ENCODE measurements at places on chromosomes 2 and 18. TPM values are rescaled to one million over a fixed set of nuclear protein-coding genes. Genes with fewer than 3 reads are reported as not detected.

The XIRP2 gene
- 0.35 TPM for polyA plus RNA-seq

The POTEE gene
- polyA plus RNA-seq: not detected

The DCC gene
- polyA plus RNA-seq: 0.03 TPM

The PDE1A gene
- polyA plus RNA-seq: 3.5 TPM

The COL4A3 gene
- under 0.01 TPM for polyA plus RNA-seq

The TMEM200C gene
- polyA plus RNA-seq: not detected

The TMEM198 gene
- 1.8 TPM for polyA plus RNA-seq

The CRYGC gene
- polyA plus RNA-seq: not detected

The NGEF gene
- 10.2 TPM for polyA plus RNA-seq

GRCh38 chr2:234521536-234521935 lies 24.7 kb upstream of the ARL4C start:
- H3K36me3 ChIP-seq: no peaks in the 10 kb centered on the region
- H3K27me3 ChIP-seq: no peaks in the 10 kb centered on the region
- no peak overlapping the region for H3K4me3 ChIP-seq
- no peaks in the 10 kb centered on the region for H3K4me1 ChIP-seq

DNA sequence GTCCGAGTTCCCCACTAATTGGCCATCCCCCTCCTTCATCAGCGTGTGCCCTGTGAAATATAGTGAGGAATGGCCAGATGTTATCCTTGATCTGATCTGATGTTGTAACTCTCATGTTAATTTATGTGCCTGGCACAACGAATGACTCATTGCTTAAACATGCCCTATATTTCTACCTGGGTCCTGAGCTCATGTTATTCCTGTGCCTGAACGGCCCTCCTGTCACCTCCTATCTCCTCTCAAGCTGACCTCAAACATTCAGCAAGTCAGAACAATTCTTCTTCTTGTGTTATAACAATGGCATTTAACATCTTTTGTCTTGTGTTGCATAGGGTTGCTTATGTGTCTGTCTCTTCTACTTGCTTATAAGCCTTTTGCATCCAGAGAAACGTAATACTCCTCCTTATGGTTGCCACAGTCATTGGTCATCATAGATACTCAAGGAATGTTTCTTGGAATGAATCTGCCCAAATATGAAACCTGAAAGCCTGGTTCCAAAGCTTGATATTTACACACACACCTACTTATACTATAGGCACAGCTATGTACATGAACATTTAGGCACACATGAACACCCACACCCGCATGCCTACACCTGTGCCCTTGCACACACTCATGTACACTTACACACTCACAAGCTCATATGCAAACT lies 80.2 kb upstream of the PHLPP1 start:
- DNase-seq: peak; percentile 32
- H3K4me1 ChIP-seq: peaks cover 3% of the 10 kb centered on the region
- no peak overlapping the region for H3K27ac ChIP-seq

DNA sequence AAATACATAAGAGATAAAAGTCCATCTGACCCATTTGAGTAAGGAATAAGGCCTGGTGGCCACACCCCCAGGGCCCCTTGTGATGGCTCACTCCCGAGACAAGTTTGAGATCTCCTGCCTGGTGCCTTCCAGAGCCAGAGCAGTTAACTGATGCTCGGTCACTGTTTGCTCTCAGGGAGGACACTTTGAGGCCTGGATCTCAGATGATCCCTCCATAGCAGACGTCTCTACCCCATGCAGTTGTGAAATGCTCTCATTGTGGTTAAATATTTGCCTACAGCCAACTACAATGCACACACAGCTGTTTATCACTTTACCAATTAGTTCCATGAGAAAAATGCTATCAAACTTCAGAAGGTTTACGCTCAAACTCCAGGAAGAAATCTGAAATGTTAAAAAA lies 12.3 kb downstream of the GYPC start:
- H3K4me3 ChIP-seq: no peak overlapping the region
- no peak for DNase-seq
- H3K36me3 ChIP-seq: peaks cover 2% of the 10 kb centered on the region
- no peaks in the 10 kb centered on the region for H3K27me3 ChIP-seq
- no peak overlapping the region for H3K27ac ChIP-seq

DNA sequence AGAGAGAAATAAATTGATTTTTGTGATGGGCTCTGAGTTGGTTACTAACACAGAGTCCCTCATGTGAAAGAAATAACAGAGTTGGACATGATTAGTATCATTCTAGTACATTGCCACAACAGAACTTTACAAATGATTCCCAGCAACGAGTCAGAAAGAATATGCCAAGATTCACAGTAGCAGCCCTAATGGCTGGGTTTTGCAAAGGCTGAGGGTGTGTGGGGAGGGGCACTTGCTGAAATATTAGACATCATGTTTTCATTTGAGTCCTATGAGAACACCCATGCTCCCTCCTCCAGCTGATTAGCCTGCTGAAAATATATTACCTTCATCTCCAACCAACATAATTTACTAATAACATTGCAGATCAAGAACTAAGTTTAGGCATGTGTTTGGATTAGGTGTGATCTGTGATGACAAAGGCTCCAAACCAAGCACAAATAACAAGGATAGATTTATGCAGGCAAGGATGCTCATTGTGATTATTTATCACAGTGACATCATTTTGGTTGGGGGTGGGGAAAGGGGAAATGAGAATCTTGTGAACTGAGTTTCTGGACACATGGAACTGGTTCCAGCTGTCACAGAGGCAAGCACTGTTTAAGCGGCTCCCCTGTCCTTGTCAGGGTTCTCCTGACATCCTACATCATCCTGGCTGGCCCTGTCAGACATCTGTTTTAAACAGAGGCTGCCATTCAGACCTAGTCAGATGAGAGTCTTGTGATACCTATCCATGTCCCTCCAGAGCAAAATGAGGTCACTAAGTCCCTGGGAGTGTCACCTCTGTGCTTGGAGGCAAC lies 205.8 kb upstream of the NCKAP5 start:
- no peaks in the 10 kb centered on the region for H3K36me3 ChIP-seq
- H3K27ac ChIP-seq: no peak overlapping the region
- H3K27me3 ChIP-seq: no peaks in the 10 kb centered on the region
- no peaks in the 10 kb centered on the region for H3K4me1 ChIP-seq
- no peak overlapping the region for H3K4me3 ChIP-seq

DNA sequence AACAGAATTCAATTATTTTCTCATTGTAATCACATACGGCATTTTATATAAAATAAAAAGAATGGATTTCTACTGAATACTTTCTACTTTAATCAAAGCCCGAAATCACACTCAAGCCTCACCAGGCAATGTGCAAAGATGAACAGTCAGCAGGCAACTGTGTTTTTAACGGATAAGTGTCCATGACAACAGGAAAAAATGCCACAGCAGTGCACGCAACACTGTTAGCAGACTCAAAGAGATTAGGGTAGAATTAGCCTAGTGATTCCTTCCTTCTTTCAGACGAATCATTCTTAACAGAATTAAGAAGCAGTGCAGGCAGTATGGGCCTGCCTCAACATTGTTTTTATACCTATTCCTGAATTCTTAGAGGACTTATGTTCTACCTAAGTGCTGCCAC lies 135.6 kb downstream of the CDH2 start:
- H3K4me1 ChIP-seq: no peaks in the 10 kb centered on the region
- H3K4me3 ChIP-seq: no peak overlapping the region
- DNase-seq: no peak
- no peak overlapping the region for H3K27ac ChIP-seq
- no peaks in the 10 kb centered on the region for H3K27me3 ChIP-seq

- H3K36me3 ChIP-seq: no peaks in the 10 kb centered on the region
- no peaks in the 10 kb centered on the region for H3K4me1 ChIP-seq
- no peaks in the 10 kb centered on the region for H3K27me3 ChIP-seq
- H3K27ac ChIP-seq: no peak overlapping the region
- no peak overlapping the region for H3K4me3 ChIP-seq
These were observed 119.3 kb downstream of the GLI2 start for GRCh38 chr2:120854766-120855530.

- no peaks in the 10 kb centered on the region for H3K36me3 ChIP-seq
- H3K4me3 ChIP-seq: no peak overlapping the region
These were observed 133.6 kb upstream of the MYT1L start for GRCh38 chr2:2464643-2465042.

DNA sequence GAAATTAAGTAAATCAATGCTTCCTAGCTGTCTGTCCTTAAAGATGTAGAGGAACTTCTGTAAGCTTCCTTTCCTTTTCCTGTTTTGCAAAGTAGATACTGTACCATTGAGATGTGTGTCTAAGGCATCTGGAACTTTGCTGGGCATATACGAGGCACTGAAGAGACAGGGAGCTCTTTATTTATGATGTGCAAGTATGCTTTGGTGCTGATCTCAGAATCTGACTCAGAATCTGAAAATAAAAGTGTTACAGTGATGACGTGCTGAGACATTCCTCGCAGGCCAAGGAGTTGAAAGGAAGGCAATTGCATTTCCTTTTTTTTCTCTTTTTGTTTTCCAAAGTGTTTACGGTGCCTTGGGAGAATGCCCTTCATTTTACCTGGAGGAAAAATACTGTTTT lies 230.9 kb upstream of the RGPD4 start:
- DNase-seq: no peak
- H3K36me3 ChIP-seq: no peaks in the 10 kb centered on the region
- no peak overlapping the region for H3K27ac ChIP-seq
- no peak overlapping the region for H3K4me3 ChIP-seq

- no peak overlapping the region for H3K27ac ChIP-seq
- no peak overlapping the region for H3K4me3 ChIP-seq
- H3K36me3 ChIP-seq: no peaks in the 10 kb centered on the region
- no peaks in the 10 kb centered on the region for H3K27me3 ChIP-seq
- H3K4me1 ChIP-seq: no peaks in the 10 kb centered on the region
- no peak for DNase-seq
These were observed 265.6 kb downstream of the ANAPC1 start for GRCh38 chr2:111618226-111618977.

DNA sequence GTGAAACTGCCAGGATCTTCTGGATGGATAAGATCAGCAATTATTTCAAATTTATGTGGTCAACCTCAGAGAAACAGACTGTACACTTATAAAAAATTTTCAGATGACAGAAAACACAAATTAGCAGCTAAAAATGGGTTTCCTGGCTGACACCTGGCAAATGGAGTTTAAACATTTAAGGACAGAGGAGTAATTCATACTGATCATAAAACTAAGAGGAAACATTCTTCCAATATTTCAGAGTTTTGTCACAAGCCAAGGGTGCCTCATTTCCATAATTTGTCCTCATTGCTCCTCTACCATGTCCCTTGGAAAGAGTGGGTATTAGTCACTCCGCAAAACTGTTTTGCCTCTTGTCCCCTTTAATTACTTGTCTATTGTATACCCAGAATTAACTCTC lies 70.2 kb downstream of the TMEFF2 start:
- no peak overlapping the region for H3K27ac ChIP-seq
- H3K27me3 ChIP-seq: no peaks in the 10 kb centered on the region
- H3K4me3 ChIP-seq: no peak overlapping the region
- DNase-seq: no peak
- no peaks in the 10 kb centered on the region for H3K4me1 ChIP-seq

- H3K4me3 ChIP-seq: no peak overlapping the region
- DNase-seq: no peak
- H3K4me1 ChIP-seq: peaks cover 10% of the 10 kb centered on the region
- no peaks in the 10 kb centered on the region for H3K36me3 ChIP-seq
- H3K27ac ChIP-seq: no peak overlapping the region
These were observed 21.1 kb downstream of the ATP8B1 start for GRCh38 chr18:57782049-57782448.

GRCh38 chr2:52390651-52391050 lies 1358.7 kb upstream of the NRXN1 start:
- no peaks in the 10 kb centered on the region for H3K4me1 ChIP-seq
- DNase-seq: no peak
- H3K36me3 ChIP-seq: no peaks in the 10 kb centered on the region
- no peaks in the 10 kb centered on the region for H3K27me3 ChIP-seq

DNA sequence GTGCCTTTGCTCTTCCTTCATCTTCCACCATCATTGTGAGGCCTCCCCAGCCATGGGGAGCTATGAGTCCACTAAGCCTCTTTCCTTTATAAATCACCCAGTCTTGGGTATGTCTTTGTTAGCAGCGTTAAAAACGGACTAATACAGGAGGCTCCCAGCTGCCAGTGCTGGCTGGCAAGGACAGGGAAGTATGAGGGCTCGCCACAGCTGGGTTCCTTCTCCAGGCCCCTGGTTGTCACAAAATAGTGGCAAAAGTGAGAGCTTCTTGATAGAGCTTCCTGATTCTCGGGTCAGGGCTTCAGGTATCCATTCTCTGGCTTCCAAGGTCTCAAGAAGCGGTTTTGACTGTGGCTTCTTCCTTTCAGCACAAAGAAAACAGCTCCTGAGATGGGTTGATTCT lies 85.0 kb downstream of the ZNF516 start:
- H3K4me1 ChIP-seq: no peaks in the 10 kb centered on the region
- peaks cover 45% of the 10 kb centered on the region for H3K36me3 ChIP-seq
- no peak overlapping the region for H3K27ac ChIP-seq
- H3K27me3 ChIP-seq: no peaks in the 10 kb centered on the region

GRCh38 chr18:9824952-9825371 lies 60.8 kb upstream of the TXNDC2 start:
- no peak for DNase-seq
- H3K36me3 ChIP-seq: no peaks in the 10 kb centered on the region
- H3K27ac ChIP-seq: peak overlapping the region; percentile 43
- H3K27me3 ChIP-seq: no peaks in the 10 kb centered on the region
- no peak overlapping the region for H3K4me3 ChIP-seq

- H3K36me3 ChIP-seq: no peaks in the 10 kb centered on the region
- DNase-seq: no peak
- no peak overlapping the region for H3K4me3 ChIP-seq
- no peak overlapping the region for H3K27ac ChIP-seq
These were observed 220.4 kb upstream of the SLC35G4 start for GRCh38 chr18:11388755-11389680.

DNA sequence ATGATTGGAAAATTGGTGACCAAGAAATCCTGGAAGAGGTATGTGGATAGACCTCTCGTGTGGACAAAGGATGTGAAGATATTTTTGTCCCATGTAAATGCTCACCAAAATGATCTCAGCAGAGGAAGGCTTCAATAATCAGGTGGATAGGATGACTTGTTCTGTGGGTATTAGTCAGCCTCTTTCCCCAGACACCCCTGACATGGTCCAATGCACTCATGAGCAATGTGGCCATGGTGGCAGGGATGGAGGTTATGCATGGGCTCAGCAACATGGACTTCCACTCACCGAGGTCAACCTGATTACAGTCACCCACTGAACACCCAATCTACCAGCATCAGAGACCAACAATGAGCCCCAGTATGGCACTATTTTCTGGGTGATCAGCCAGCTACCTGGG lies 20.2 kb downstream of the CHRNA1 start:
- no peak overlapping the region for H3K4me3 ChIP-seq
- H3K27ac ChIP-seq: no peak overlapping the region
- H3K36me3 ChIP-seq: no peaks in the 10 kb centered on the region
- H3K27me3 ChIP-seq: no peaks in the 10 kb centered on the region

DNA sequence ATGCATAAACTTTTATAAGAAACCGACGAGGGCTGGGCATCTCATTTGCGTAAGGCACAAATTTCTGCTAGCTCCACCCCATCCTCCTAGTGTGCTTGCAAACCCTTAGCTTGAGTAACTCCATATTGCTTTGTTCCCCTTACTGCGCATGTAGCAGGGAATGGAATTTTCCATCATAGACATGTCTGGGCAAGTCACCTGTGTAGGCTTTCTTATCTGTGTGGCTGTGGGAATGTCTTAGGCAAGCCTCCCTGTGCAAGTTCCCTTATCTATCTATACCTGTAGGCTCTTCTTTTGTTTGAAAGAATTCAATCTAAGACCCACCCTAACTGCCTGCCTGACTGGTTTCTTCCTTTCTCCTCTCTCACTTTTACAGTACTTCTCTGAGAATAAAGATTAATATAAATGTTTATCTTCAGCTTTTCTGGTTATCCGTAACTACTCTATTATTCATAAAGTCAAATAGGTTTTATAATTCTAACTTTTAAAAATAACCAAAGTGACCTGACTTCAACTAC lies 217.6 kb upstream of the FIGN start:
- H3K36me3 ChIP-seq: no peaks in the 10 kb centered on the region
- no peak for DNase-seq
- no peak overlapping the region for H3K4me3 ChIP-seq
- no peaks in the 10 kb centered on the region for H3K4me1 ChIP-seq
- H3K27ac ChIP-seq: no peak overlapping the region

Measured in small intestine (tissue), 16 donors.